ENCODE measurements at places on chromosomes 5 and 9.

GRCh38 chr9:124122813-124123462 lies 111.4 kb downstream of the LHX2 start:
- no peak for DNase-seq

- no peak for DNase-seq
Measured at GRCh38 chr5:177330991-177331842, 19.5 kb upstream of the MXD3 start.

DNA sequence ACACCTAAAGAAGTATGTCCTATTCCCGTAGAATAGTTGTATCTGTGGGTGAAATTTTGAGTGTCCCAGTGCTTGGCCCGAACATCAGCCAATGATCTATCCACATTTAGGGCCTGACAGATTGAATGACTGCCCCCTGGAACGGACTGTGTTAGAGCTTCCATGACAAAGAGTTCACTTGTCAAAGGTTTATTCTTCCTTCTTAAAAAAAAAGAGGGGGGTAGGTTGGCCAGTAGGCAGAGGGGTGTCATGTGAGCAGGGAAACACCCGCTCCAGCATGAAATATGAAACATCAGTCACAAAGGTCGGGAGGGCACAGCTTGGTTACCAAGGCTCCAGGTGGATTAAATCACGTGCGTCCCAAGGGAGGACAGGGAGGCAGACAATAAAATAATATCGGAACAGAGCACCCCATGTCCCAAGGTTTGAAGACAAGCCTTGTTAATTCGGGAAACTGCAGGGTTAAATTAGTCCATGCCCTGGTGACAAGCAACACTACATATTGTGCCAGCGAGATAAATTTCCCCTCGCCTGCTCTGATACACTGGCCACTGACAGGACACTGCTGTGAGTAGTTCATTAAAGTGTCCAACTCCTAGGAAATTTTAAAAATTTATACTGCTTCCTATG lies 401.2 kb downstream of the IRX1 start:
- no peak for DNase-seq

- DNase-seq: no peak
Measured at GRCh38 chr5:180402716-180403115, 49.6 kb upstream of the GFPT2 start.

DNA sequence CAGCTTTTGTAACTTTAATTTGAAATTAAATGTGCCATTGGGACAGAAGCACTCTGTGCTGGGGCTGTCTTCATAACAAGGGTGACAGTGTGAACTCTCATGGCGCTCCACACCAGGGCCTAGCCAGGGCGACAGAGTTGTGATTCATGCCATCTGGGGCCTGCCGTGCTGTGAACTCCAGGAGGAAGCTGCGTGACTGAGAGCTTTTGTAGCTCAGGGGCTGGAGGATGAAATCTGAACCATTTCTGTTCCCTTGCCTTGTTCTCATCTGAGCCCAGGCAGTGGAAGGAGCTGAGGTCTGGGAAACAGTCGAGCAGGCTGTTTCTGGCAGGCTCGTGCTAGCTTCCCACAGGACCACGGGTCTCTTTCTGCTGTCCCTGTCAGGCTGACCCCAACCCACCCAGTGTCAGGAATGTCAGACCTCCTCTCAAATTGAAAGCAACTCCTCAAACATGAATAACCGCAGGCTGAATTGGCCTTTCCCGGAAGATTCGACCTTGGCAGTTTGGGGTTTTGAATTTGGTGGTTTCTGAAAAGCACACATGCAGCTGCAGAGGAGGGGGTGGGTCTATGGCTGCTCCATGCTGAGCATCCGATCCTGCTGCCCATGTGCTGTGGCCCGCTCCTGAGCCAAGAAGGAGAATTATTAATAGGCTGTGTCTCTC lies 69.2 kb upstream of the RPS23 start:
- no peak for DNase-seq

DNA sequence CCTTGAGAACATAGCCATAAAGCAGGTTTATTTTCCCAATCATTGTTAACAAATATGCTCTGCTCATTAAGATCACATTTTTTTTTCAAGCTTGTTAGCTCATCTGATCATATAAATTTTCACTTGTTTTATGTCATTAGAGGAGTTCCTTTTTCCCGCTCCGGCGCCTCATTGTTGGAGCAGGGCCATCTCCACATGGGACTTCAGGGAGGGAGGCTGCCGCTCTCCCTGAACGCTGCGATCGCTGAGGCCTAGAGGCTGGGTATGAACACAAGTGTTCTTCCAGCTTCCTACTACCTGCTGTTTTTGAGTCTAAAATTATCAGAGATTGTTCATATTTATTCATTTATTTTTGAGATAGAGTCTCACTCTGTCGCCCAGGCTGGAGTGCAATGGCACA lies 246.9 kb downstream of the MPDZ start:
- no peak for DNase-seq

- DNase-seq: no peak
Measured at GRCh38 chr5:24555229-24555628, 89.5 kb downstream of the CDH10 start.

DNA sequence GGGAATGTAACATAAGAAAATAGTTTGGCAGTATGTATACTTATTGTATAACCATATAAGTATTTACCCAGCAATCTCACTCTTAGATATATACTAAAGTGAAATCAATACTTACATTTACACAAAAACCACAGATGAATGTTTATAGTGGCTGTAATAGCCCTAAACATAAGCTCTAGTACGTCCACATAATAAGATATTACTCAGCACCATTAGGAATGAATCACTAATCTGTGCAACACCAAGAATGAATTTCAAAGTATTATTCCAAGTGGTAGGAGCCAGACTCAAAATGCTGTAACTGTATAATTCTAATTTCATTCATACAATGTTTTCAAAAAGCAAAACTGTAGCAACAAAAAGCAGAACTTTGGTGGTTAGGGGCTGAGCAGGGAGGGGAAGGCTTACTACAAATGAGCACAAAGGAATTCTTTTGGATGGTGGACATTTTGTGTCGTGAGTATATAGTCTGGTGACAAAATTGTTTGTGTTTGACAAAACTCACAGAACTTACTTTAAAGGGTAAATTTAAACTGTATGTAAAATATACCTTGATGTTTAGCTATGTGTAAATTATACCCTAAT lies 11.9 kb upstream of the C5orf46 start:
- no peak for DNase-seq

GRCh38 chr5:124055751-124056150 lies 543.8 kb downstream of the CSNK1G3 start:
- no peak for DNase-seq

DNA sequence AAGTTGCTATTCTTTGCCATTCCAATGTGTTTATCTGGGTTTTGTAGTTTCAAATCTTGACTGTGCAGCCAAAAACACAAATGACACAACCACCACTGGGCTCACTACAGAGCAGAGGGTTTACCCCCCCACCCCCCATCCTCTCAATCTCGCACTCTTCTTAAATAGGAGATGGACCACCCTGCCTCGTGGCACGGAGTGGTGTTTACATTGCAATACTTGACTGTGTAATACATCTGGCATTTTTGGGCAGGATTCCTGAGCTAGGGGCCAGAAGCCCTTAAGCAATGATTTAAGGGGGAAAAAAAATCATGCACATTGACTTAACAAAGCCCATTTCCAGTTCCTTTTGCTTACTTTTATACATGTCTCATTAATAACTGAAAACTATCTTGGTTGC lies 19.0 kb downstream of the PTCH1 start:
- DNase-seq: no peak

DNA sequence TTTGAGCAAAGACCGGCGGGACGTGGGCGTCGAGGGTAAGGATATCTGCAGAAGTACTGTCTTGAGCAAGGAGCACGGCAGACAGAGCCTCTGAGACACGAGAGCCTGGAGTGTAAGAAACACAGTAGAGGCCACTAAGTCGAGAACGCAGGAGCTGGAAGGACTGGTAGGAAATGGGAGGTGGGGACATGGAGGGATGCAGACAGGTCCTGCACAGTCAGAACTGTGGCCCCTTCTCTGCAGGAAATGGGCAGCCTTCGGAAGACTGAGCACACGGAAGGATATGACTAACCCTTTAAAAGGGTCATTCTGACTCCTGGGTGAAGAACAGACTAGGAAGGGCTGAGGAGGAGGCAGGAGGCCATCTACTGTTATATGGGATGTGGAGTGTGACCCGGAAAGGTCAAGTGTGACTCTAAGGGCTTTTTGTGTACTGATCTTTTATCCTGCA lies 1.4 kb upstream of the CAMSAP1 start:
- DNase-seq: no peak

- no peak for DNase-seq
Measured at GRCh38 chr9:124890179-124890578, 28.2 kb downstream of the ARPC5L start.

GRCh38 chr9:6827439-6828145 lies 69.8 kb downstream of the KDM4C start:
- DNase-seq: peak; percentile 29

GRCh38 chr5:88778736-88779135 lies 104.2 kb downstream of the MEF2C start:
- DNase-seq: peak; percentile 5

GRCh38 chr5:55634209-55634805 lies 77.8 kb downstream of the SLC38A9 start:
- DNase-seq: no peak

Data from activated naive CD8-positive, alpha-beta T cell treated with anti-CD3 and anti-CD28 coated beads, Interleukin-2, amount 50 U/mL, for 24 hours (primary cell).